Activated CD8-positive, alpha-beta T cell treated with anti-CD3 and anti-CD28 coated beads, Interleukin-2, amount 10 ng/mL, durations not matched to agents 7 days and 5 days (primary cell): ENCODE measurements at places on chromosomes 11 and 22. TPM values are rescaled to one million over a fixed set of nuclear protein-coding genes. Genes with fewer than 3 reads are reported as not detected.

- no peak for DNase-seq
Measured at GRCh38 chr11:44835938-44836337, 109.2 kb downstream of the TSPAN18 start.

DNA sequence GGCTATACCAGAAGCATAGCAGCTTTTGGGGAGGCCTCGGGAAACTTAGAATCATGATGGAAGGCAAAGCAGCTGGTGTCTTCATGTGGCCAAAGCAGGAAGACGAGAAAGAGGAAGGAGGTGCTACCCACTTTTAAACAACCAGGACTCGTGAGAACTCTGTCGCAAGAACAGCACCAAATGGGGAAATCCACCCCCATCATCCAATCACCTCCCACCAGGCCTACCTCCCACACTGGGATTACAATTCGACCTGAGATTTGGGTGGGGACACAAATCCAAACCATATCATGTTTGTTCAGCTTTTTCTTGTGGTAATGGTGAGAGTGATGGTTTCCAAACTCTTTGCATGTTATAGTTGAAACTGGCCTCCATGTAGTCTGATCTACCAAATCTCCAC, 32.5 kb upstream of the OR10D3 start:
- DNase-seq: no peak

Gene MMP12
- total RNA-seq: not detected

DNA sequence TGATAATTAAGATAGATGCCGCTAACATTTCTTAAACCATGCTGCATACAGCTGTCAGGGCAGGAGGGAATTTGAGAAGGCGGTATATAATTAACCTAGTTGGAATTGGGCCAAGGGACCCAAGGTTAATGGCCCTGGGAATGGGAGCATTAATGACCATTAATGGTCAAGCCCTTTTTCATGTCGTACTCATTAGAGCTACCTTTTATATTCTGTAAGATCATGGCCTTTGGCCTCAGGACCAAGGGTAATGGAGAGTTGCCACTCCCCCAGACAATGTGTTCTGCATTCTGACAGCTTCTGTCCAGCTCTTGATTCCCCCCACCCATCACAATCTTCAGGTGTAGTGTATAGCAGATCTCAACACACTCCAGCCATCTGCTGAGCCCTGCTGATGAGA, 111.6 kb downstream of the NTM start:
- DNase-seq: no peak

DNA sequence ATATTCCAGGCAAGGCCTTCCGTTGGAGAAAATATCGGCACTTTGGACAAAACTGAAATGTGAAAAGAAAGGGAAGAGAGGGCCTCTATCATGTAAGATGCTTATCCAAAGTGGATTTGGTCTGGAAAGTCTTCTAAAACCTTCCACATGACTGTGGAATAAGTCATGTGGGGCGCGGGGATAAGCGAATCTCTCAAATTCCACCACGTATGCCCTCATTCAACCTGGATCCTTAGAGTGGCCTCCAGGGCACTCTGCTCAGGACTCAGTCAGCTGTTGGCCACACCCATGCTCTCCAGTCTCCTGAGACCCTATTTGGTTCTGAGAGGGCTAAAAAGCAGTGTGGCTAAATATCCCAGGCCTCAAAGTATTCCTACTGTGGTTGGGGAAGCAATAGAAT, 2.0 kb upstream of the TIMP3 start:
- DNase-seq: no peak

DNA sequence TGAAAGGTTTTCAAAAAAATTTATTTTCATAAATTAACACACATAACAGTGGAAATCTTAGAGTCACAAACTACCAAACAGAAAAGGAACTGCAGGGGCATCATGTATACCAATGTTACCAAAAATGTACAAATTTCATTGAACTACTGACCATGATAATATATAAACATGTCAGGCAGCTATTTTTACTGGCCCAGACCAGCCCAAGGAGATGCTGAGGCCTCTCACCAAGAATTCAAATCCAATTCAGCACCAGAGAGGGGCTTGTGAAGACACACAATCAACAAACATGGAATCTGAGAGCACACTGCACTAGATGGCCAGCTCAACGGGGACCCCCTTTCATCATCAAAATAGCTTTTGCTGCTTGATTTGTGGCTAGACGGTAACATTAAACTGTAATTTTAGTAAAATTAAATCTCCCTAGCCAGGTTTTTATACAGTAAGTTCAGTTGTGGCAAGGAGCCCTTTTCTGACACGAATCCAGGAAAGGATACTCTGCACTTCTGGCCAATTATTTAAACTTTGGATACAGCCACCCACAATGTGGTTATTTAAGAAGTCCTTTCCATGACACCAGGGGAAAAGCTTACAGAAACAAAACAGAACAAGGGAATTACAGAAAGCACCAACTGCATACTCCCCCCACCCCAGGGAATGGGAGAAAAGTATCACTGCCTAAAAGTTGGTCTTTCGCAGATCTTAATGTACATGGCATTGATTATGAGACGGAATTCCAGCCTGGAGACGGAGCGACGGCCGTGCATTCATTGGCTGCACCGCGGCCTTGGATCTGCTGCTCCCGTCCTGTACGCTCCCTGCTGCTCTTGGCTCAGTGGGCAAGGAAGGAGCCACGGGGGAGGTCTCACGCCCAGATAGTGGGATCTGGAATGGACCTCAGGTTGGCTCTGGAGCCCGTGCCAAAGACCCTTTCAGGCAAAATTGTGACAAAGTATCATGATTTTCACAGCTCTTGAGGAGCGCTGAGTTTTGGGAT, 19.6 kb upstream of the PISD start:
- no peak for DNase-seq

DNA sequence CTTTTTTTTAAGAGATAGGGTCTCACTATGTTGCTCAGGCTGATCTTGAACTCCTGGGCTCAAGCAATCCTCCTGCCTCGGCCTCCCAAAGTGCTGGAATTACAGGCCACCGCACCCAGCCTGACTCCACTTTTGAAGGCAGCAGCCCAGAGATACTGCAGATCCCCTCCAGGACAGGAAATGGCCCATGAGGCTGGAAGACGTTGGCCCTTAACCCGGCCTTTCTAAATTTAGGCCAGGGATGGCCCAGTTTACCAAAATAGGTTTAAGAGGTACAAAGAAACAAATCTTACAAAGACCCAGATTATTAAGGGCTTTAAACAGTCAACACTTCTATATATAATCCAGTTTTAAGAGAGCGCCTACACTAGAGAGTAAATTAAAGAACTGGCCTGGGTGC, 32.2 kb downstream of the CPT1A start:
- DNase-seq: no peak

Gene CD248
- total RNA-seq: 80.8 TPM

GRCh38 chr22:25383278-25383820, 163.9 kb downstream of the CRYBB2 start:
- no peak for DNase-seq

Gene UPB1
- 0.31 TPM for total RNA-seq

Gene USP47
- total RNA-seq: 34.5 TPM

Gene PHF21A
- total RNA-seq: 27.0 TPM

Gene APOL5
- total RNA-seq: not detected

DNA sequence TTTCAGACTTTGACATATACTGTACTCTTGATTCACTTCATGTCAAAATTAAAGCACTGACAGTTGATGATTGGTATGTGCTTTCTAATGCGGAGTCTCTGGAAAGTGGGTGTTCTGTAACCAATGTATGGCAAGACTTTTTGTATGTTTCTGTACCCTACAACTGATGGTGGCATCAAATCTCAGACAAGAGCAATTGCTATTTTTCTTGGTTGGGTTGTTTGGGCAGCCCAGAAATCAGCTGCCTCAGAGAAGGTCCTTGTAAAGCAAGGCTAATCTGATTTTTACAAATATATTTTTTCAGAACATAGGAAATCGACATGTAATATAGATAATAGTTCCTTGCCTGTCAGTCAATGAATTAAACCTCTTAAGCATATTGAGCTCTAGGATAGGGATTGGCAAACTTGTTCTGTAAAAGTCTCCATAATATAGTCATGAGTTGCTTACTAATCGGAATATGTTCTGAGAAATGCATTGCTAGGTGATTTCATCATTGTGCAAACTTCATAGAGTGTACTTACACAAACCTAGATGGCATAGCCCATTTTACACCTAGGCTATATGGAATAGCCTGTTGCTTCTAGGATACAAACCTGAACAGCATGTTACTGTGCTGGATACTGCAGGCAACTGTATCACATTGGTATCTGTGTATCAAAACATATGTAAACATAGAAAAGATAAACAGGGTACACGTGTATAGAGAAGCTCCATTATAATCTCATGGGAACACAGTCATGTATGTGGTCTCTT, 10.2 kb upstream of the OOSP4A start:
- no peak for DNase-seq

Gene TBX10
- not detected for total RNA-seq

Gene ADORA2A
- total RNA-seq: 20.4 TPM

DNA sequence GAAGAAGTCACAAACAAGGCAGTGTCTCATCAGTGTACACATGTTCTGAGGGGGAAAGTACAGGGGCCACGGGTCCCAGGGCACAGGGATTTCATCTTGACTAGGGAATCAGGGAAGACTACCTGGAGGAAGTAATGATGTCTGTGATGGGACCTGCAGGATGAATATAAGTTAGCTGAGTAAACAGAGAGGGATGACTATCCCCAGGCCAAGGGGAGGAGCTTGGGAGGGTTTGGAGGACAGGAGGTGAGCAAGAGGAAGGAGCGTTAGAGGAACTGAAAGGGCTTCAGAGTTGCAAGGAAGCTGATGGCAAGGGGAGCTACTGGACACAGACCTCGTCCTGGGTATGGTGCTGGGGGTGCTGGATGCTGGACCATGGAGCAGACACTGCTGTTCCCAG, 56.4 kb downstream of the TRAF6 start:
- DNase-seq: no peak

- DNase-seq: no peak
Measured at GRCh38 chr22:17976121-17976520, 48.2 kb downstream of the MICAL3 start.

- DNase-seq: no peak
Measured at GRCh38 chr11:87926250-87926970, 248.8 kb downstream of the RAB38 start.

GRCh38 chr22:28952857-28953256, 69.5 kb downstream of the ZNRF3 start:
- no peak for DNase-seq

DNA sequence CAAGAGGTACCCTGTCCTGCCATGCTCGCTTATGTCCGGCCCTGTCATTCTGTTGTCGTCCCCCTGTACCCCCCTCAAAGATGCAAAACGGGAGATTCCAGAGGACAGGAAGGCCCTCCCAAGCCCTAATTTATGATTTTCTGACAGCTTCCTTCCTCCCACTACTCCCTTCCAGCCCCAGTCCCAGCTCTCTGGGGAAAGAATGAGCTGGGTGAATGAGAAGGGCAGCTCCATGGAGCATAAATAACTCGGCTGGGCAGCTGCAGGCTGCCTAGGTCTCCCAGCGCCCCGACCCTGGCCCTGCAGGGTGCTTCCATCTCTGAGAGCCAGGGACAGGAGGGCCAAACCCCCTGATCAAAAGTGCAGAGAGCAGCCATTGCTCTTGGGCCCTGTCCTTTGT, 3.9 kb upstream of the EMID1 start:
- DNase-seq: no peak

Gene MRGPRX3
- total RNA-seq: not detected

DNA sequence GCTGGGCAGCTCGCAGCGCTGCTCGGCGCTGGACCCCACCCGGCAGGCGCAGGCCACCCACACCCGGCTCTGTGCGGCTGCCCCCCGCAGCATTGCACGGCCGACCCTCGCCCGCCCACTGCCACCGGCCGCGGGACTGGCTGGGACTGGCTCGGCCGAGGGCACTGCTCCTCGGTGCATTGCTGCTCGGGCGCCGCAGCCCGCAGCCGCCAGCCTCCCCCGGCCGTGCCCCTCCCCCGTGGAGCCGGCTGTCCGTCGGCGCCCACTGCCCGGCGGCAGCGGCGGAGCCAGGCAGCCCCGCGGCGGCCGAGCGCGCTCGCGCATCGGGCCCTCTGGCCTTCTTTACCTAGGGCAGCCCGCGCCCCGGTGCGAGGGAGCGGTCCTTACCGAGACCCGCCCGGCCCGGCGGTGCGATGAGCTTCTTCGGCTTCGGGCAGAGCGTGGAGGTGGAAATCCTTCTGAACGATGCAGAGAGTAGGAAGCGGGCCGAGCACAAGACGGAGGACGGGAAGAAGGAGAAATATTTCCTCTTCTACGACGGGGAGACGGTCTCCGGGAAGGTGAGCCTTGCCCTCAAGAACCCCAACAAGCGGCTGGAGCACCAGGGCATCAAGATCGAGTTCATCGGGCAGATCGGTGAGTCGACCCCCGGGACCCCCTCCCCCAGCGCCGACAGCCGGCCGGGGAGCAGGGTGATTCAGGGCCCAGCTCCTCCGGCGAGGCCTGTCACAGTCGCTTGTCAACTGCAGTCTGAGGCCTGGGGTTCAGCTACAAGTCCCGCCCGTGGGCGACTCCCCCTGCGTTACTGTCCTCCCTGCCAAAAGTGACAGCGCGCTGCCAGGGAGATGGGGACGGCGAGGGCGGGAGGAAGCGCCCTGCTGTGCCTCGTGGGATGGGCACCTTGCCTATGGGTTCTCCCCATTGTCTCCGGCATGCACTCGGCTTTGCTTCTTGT, 516 bp downstream of the VPS26B start:
- DNase-seq: peak; percentile 78

GRCh38 chr11:2960139-2960538, 30.9 kb upstream of the PHLDA2 start:
- DNase-seq: no peak

GRCh38 chr22:48395201-48395600, 1432.5 kb downstream of the BRD1 start:
- no peak for DNase-seq

GRCh38 chr11:107157809-107158187, 139.5 kb upstream of the GUCY1A2 start:
- no peak for DNase-seq

GRCh38 chr22:41674846-41675340, 13.8 kb downstream of the SNU13 start:
- DNase-seq: no peak

GRCh38 chr11:44597358-44598012, 32.0 kb downstream of the CD82 start:
- DNase-seq: no peak

DNA sequence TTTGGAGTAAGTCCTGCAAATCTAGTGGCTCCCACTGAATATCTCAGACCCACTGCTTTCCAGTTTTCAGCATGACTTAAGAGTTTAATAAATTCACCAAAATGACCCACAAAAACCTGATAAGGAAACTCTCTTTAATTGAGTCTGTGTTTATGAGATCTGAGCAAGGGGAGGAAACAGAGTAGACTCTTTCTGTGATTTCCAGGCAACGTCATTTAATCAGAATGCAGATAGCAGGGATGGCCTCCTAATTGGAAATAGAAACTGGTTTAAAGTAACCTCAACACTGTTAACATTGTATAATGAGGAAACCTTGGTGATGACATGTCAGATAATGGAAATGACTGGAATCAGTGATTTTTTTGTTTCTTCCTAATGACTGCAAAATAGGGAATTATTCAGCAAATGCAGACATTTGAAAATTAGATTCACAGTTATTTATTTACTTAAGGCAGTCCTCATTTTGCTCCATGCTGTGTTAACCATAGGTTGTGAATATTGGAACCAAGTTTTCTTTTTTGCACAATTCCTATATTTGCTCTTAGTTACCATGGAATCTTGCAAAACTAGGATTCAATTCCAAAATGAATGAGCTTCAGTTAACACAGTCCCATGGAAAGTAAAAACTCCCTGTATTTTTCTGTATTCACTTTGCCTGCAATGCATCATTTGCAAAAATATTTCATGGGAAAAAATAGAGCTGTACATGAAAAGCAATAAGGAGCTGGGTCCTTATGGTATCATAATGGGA, 1324.5 kb downstream of the LRRC4C start:
- no peak for DNase-seq

Gene XBP1
- 220 TPM for total RNA-seq

Gene TTC36
- 0.99 TPM for total RNA-seq

GRCh38 chr11:86692317-86692716, 19.9 kb upstream of the ME3 start:
- DNase-seq: no peak
